Activated CD4-positive, CD25-positive, alpha-beta regulatory T cell treated with anti-CD3 and anti-CD28 coated beads, Interleukin-2, amount 50 U/mL, for 16 hours (primary cell): ENCODE measurements at places on chromosomes 5 and 9.

- no peak for DNase-seq
Measured at GRCh38 chr9:71941060-71941568, 29.7 kb downstream of the C9orf85 start.

DNA sequence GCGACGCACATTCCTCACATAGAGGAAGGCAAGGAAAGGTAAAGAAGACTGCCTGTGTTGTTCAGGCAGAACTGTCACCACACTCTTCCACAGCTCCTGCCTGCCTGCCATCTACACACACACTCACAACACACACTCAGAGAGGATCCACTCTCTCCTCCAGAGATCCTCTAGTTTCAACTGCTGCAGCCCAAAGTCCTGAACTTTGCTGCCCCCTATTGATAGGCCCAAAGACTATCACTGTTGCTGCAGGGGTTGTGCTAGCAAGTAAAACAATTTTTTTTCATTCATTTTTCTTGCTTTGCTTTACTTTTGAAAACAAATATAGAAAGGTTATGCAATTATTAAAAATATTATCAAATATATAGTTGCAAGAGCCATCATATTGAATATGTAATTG, 5.9 kb upstream of the CFAP90 start:
- DNase-seq = no peak

DNA sequence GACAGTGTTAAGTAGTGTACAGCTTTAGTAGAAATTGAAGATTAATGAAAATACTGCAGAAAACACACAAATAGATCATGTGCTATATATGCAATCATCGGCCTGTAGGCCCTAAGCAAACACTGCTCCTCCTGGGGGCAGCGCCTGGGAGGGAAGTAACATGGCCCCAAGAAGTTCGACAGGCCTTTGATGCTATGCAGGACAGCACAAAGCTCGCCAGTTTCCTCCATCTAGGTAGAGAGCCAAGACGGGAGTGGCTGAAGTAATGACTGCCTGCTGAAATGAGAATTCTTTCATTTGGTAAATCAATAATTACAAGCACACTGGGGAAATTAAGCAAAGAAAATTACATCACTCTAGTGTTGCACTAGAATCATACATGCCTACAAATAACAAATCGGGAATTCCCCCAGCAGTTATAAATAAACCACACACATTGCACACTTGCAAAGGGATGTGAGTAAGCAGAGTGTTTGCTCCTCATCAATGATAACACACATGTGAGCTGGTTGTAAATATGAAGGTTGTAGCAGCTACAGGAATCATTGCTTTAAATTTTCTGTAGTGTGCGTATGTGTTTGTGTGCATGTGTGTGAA, 219.9 kb upstream of the NFIL3 start:
- no peak for DNase-seq

- DNase-seq = no peak
Measured at GRCh38 chr5:95216136-95216955, 68.5 kb downstream of the MCTP1 start.

- DNase-seq = no peak
Measured at GRCh38 chr5:160507221-160507721, 85.6 kb downstream of the PTTG1 start.

GRCh38 chr5:78907255-78907891, 77.7 kb downstream of the ARSB start:
- no peak for DNase-seq

- DNase-seq = no peak
Measured at GRCh38 chr5:118557251-118557661, 431.1 kb downstream of the DTWD2 start.
